Spinal cord (tissue), 10 donors: ENCODE measurements at places on chromosomes 11 and 22.

- no peak for DNase-seq
Observed at GRCh38 chr11:27357250-27357649, 5.8 kb downstream of the CCDC34 start.

- no peak for DNase-seq
Observed at GRCh38 chr11:118635237-118635591, 27.8 kb downstream of the PHLDB1 start.

GRCh38 chr22:41009222-41009948 lies 58.2 kb downstream of the RBX1 start:
- DNase-seq: no peak

DNA sequence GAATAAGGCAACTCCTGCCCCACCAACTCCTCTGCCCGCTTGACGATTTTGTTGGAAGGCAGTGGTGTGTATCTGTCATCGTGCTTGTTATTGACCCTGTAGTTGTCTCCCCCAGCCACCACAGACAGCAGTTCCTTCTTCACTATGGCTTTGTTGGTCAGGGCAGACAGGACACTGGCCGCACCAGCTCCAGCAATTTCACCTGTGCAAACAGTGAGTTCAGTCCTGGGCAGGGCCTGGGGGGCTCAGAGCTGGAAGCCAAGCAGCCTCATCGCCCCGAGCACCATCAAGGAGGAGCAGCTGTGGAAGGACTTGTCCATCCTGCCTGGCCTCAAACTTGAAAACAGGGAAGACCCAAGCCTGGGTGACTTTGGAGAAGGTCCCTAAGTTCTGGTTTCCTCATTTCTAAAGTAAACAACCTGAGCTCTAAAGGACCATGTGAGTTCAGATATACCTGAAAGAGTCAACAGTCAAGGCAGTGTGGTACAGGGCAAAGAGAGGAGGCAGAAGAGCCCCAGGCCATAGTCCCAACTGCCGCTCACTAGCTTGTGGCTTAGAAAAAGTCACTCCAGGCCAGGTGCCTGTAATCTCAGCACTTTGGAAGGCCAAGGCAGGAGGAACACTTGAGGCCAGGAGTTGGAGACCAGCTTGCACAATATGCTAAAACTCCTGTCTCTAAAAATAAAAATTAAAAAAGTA lies 4.6 kb downstream of the PLAAT2 start:
- DNase-seq: no peak

DNA sequence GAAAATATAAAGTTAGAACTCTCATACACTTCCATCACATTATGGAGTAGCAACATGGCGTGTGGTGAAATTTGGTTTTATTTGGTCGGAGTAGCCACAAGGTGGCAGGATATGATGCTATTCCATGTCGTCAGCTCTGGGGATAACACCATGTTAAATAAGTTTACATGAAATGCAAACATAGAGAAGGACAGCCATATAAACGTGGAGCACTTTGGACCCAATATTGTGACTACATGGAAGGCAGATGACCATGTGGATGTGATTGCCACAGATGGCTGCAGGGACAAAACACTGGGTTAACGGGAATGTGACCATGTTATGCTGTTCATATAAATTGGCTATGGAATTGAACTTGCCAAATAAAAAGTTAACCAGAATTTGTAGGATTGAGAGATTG lies 21.0 kb downstream of the OR5M11 start:
- DNase-seq: no peak

DNA sequence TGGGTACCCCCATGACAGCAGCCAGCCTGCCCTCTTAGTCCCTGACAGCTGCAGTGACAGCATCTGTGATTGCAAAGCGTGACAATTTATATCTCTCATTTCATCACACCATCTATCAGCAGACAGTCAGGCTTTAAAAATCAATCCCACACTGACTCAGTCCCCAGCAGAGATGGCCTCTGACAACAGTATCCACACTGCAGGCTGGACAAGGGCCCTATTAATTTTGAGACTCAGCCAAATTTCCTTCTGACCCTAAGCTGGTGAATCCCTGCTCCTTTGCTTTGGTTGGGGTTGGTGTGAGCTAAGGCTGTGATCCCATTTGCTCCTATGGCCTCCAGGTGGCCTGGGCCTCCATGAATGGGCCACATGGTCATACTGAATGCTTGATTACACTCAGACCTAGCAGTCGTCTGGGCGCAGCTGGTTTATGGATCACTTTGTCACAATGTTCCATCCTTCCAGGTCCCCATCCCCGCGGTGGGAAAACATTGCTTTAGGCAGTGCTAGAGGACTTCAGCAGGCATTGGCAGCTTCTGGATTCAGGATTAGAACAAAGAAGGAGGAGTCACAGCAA lies 68.2 kb upstream of the B3GAT1 start:
- DNase-seq: no peak

DNA sequence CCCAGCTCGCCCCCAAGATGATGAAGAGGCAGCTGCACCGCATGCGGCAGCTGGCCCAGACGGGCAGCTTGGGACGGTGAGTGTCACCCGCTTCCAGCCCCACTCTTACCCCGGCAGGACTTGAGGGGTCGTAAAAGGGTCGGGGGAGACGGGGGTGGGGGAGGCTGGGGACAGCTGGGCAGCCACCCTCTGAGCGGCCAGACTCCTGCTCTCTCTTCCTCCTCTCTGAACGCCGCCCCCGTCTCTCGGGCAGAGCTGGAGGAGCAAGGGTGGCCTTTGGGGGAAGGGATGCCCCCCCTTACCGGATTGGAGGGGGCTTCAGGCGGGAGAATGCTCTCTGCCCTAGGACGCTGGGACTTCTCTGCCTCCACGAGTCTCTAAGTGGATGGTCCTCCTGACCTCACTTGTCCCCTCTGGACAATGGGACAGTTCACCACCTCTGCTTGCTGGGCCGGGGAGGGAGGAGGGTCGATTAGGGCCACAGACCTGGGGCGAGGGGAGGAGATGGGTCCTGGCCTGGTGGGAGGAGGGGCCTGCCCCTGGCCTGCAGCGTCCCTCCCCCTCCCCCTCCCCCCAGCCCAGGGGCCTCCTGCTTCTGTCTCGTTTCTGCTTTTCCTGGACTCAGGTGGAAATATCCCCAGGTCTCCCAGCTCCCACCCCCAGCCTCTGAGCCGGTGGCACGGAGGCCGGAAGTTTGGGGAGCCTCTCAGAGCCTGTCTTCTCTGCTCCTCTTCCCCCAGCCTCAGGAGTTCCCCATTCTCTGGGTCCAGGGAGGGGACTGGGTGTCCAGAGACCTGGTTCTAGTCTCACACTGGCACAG lies 512 bp downstream of the SH3BP1 start:
- DNase-seq: no peak

- no peak for DNase-seq
Observed at GRCh38 chr11:129247135-129247534, 55.0 kb upstream of the ARHGAP32 start.

GRCh38 chr11:36622431-36623136 lies 24.5 kb upstream of the RAG2 start:
- DNase-seq: no peak

GRCh38 chr11:1830004-1830321 lies 4.8 kb upstream of the SYT8 start:
- no peak for DNase-seq

DNA sequence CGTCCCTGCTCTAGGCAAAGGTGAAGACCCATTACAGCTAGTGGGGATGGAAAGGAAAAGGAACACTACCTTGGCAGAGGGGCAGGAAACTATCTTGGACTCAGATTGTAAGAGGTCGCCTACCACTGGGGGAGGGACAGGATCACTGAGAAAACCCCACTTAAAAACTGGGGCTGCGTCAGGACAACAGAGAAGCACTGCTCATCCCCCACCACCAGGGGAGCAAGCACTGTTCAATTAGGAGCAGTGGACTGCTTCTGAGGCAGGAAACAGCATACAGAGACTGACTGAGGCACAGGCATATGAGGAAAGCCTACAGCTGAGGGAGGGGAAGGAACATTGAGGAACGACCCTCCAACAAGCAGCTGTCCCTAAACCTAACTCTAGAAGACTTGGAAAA lies 20.8 kb upstream of the DLAT start:
- no peak for DNase-seq

DNA sequence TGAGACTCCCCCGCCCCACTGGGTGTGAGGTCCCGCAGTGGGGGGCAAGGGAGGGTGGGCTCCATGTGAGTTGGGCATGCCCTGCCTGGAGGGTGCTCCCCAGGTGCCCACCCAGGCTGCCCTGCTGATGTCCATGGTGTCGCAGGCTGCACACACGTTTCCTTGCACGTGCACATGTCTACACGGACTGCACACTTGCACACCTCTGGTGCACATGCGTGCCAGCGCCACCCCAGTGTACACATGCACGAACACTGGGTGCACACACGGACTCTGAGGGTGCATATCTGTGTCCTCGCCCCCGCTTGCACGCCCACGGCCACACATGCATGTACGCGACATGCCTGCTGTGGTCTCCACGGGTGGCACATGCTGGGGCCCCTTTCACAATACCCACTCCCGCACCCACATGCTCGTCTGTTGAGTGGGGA lies 35.2 kb upstream of the PRODH start:
- no peak for DNase-seq
